ENCODE measurements at places on chromosomes 7 and 10.

DNA sequence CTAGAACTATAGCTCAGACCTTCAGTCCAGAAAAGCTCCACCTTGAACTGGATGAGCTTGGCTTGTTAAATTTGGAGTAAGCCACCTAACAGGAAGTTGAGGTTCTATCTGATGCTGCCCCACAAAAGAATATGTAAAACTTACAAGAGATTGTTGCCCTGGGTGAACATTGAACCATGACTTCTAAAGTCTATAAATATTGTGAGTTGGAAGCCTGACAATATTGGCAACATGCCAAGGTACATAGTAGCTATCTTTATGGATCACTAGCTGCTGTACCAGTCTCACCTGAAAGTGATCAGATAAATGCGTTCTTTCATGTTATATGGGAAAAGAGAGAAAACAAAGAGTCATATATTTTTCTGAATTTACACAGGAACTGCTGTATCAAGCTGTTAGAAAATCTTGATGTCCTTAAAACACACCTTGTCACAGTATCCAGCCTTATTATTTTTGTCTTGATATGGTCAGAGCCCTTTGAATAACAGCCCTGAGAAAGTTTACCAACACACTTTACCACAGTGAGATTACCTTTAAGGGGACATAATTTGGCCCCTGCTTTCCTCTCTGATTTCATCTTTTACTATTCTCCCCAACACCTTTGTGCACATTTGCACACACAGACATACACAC, 92.0 kb downstream of the LSMEM1 start:
- no peak for DNase-seq

DNA sequence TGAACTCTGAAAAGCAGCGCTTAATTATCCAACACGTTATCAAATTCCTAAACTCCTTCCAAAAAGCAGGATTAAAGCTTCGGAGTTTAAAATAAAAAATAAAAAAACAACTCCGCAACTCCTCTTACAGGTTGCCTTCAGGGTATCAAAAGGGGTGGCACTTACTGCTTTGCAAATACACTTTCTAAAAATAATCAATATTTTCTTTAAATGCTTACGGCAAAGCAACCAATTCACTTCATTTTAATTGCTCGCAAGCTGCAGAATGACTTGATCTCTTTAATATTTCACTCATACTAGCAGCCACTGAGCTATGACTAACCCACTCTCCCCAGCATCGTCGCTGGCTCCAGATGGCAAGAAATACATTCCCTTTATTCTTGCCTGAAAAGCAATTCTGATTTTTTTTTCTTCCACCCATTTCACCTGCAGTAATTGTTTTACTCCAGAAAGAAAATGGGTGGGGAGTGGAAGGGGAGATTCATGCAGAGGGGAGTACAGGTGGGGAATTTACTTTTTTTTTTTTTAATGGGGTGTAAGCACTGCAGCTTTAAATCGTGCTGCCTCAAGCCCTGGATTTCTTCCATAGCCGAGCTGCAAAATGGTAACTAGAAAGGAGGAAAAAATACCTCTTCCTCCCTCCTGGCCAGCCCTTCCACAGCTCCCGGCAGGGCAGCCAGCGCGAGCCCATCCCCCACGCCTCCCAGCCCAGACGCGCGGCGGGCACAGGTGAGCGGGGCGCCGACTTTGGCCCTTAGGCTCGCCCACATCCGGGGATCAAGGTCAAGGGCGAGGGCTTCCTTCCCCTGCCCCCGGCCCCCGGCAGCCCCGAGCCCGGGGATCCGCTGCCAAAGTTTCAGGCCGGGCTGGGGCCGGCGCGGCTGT, 54.2 kb upstream of the FHIP2A start:
- DNase-seq, result no peak

GRCh38 chr10:124645467-124646095, 98.6 kb downstream of the FAM53B start:
- no peak for DNase-seq

DNA sequence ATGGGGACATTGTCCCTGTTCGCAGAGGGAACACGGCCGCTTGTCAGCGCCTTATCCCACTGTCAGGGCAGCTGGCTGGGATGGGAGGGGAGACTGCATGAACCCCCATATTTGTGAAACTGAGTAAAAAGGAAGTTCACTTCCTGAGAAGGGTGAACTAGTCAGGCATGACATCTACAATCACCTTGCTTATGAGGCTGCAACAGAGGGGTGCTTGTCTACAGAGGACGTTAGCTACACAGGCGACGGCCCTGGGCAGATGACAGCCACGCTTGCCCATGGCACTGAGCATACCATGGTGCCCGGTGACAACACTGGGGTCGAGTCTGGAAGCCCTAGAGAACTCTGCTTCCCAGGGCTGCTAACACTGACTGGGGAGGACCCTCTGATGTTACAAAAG, 46.0 kb upstream of the KDM7A start:
- no peak for DNase-seq

DNA sequence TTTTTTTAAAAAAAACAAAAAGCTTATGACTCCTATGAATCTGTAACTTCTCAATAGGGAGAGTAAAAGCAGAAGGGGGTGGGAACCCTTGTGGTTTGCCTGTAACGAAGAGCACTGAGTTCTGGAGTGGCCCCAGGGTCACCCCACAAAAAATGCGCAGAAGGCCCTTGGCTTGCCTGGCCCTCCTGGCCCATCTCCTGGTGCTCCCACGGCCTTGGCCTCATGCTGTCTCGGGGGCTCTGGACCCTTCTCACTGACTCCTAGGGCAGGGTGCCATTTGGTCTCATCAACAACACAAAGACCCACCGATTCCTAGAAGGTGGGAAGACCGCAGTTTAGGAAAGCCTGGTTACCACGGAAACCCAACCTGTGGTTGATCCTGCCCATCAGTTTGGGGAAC, 40.8 kb downstream of the ZNF467 start:
- no peak for DNase-seq

GRCh38 chr10:23331567-23332301, 12.9 kb downstream of the C10orf67 start:
- DNase-seq, result no peak

GRCh38 chr7:1151653-1152425, 8.2 kb downstream of the ZFAND2A start:
- no peak for DNase-seq

- DNase-seq, result no peak
Measured at GRCh38 chr10:58436071-58436470, 50.9 kb downstream of the TFAM start.

GRCh38 chr7:16529697-16530096, 3.1 kb downstream of the LRRC72 start:
- DNase-seq, result no peak

DNA sequence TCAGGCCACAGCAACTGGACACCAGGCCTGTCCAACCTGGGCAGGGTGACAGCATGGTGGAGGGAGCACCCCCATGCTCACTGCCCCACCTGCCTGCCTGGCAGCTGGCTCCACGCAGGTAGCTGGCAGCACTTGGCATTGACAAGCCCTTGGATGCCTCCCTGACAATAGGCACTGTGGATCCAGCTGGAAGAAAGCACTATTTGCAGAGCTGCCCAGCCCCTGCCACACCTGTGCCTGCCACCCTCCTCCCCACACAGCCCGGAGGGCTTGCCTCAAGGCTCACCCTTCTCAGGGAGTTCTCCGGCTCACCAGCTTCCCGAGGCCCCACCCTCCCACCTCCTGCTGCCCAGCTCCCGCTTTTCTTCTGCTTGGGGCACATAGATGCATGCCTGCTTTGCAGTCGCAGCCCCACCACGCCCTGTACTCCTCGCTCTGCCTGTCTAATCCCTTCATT, 160.1 kb downstream of the NEURL1 start:
- no peak for DNase-seq

DNA sequence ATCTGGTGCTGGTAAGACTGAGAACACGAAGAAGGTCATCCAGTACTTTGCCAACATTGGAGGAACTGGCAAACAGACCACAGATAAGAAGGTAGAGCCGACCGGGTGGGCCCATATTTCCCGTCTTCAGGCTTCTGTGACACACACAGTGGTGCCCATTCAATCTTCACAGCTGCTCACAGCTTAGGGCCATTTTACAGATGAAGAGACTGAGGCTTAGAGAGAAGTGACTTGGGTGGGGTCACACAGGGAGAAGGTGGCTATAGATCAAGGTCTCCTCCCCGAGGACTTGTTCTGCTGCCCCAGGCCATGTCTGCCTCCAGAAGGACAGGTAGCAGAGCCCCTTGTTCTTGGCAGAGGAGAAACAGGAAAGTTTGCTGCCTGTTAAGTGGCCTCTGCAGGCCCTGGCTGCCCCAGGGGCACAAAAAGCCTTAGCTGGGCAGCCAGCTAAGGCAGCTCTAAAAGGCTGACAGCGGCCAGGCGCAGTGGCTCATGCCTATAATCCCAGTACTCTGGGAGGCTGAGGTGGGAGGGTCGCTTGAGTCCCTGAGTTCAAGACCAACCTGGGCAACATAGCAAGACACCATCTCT, 22.6 kb upstream of the MYH16 start:
- no peak for DNase-seq

DNA sequence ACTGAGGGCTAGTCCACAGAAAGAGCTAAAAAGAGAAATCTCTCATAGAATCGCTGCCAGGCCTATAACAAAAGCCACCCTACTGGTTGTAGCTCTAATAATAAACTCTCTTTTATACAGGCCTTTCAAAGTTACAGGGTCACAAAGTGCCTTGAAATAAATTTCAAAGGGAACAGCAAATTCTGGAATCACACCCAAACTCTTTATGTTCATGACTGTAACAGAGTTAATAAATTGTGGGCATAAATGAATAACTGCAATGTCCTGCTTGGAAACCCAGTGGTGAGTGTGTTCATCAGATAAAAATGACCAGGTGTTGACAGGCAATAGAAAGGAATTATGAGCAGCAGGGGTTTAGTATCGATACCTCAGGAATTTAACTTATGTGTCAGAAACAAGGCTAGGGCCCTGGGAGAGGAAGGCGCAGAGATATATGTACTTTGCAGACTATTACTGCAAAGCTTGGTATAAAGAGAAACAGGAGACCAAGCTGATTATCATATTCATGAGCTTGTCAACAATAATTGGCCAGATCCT, 9.3 kb downstream of the CDC14C start:
- no peak for DNase-seq

DNA sequence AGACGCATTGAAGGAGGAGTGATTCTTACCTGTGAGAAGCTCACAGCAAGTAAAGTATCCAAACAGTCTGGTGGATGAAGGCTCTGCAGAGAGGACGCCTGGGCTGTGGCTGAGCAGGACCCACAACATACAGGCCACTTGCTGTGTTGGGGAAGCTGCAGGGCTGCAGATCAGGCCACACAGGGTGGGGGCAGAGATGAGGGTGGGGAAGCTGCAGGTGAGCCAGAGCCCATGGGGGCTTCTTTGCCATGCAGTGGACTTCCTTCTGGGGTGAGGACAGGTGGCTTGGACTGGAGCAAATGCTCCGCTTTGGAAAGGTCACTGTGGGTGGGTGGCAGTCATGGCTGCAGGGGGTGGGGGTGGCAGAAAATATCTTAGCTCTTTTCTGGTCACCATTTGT, 214.8 kb downstream of the GLRX3 start:
- DNase-seq, result no peak

GRCh38 chr10:50231515-50232260, 19.6 kb downstream of the ASAH2 start:
- no peak for DNase-seq

GRCh38 chr10:112949143-112949823, 764 bp upstream of the TCF7L2 start:
- DNase-seq, result no peak

- DNase-seq, result no peak
Measured at GRCh38 chr10:15606377-15606776, 113.3 kb downstream of the ITGA8 start.

DNA sequence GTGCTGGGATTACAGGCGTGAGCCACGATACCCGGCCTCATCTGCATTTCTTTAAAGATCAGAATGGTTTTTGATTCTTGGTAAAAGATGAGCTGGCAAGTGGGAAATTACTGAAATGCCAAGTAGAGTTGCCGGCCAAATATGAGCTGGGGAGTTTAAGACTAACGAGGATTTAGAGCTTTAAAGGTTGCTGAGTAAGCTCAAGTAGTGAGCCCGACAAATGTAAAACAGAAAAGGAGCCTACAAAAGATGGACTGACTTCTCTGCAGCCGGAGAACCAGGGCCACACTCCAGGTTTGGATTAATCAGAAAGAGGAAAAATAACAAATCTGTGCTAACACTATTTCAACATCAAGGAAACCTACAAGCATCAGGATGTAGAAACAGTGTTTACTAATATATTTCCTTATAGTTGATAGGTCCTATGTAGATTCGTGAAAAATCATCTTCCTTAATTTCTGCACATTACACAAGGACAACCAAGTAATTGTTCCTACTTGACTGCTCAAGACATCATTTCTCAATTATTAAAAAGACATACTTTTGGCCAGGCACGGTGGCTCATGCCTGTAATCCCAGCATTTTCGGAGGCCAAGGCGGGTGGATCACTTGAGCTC, 49.6 kb downstream of the MPP7 start:
- no peak for DNase-seq

GRCh38 chr7:133698127-133698526, 429.0 kb upstream of the LRGUK start:
- DNase-seq, result no peak

GRCh38 chr10:60589376-60589775, 188.9 kb upstream of the CDK1 start:
- DNase-seq, result no peak

GRCh38 chr7:116560021-116560970, 35.5 kb downstream of the CAV1 start:
- no peak for DNase-seq

DNA sequence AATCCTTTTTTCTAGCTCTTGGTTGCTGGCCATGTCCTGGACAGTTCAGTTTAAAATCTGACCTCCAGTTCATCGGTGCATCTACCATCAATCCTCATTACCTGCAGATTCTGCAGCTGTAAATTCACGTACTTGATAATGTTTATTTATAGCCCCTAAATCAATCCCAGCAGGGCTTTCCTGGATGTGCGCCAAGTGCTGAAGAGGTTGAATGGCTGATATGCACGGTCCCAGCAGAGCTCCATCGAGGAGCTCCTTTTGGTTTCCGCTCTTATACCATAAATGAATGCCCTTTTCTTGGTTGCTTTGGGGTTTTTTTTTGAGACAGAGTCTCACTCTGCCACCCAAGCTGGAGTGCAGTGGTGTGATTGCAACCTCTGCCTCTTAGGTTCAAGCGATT, 91.2 kb upstream of the CCZ1B start:
- DNase-seq, result no peak

- no peak for DNase-seq
Measured at GRCh38 chr10:131174651-131175540, 136.6 kb downstream of the TCERG1L start.

DNA sequence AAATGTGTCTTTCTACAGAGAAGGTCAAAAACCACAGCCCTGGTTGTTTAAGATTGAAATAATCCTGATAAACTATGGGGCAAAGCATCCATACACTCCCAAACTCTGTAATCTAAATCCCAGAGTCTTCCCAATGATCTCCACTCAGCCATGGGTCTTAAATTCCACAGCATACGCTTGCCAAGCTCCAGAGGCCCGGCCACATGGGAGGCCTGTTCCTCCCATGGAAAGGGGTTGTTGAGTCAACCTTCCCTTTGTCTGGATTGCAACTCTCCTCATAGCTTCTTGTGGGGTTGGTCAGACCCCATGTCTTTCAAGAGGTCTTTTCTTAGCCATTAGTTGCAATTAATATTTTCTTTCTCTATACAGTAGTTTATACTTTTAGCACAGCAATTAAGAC, 718 bp upstream of the STEAP4 start:
- no peak for DNase-seq

Measured in stimulated activated CD4-positive, alpha-beta T cell treated with anti-CD3 and anti-CD28 coated beads, Interleukin-1b, Interleukin-23, amount 100 ng/mL, for 1 hour (primary cell).